Left colon (tissue), 2 donors: ENCODE measurements at places on chromosomes 7 and 10.

DNA sequence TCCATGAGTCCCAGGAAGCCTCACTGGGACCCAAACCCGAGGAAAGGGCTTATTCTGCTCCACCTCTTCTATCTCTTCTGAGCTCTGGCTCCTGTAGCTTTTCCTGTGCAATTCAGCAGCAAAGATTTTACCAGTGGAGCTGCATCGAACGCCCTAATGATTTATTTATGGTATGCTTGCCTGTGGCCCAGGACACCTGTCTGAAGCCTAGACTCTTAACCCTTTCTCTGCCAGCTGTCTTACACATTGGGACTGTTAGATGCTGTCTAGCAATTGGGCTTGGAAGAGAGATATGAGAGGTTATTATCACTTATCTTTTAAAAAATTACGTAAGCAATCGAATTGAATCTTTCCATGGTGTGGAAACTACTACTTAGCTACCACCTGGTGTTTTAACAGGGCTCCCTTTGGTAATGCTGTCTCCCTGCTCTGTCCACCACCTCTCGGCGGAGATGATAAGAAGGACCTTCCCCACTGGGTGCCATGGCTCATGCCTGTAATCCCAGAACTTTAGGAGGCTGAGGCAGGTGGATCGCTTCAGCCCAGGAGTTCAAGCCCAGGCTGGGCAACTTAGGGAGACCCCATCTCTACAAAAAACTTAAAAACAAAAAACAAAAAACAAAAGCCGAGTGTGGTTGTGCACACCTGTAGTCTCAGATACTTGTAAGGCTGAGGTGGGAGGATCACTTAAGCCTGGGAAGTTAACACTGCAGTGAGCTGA is 8.8 kb downstream of the ACSL5 start:
- no peak for DNase-seq

- no peak for DNase-seq
These were observed 356.9 kb downstream of the FGFR2 start for GRCh38 chr10:121241337-121241736.

DNA sequence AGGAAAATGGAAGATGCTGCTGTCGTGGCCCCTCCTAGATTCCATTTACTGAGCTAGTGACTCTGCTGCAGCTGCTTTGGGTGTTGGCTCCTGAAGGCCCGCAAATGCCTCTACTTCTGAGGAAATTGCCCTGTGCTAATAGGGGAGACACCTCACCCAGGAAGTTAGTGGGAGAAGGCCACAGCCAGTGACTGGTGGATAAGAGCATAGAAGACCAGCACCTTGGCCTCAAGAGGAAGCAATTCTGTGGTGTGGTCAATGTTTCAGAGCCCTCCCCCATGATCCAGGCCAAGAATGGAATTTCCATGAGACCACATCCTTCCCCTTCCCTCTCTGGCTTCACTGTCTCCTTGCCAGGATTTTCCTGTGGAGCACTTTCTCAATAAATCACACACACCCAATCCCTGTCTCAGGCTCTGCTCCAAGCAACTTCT is 25.0 kb upstream of the FZD1 start:
- DNase-seq: no peak

DNA sequence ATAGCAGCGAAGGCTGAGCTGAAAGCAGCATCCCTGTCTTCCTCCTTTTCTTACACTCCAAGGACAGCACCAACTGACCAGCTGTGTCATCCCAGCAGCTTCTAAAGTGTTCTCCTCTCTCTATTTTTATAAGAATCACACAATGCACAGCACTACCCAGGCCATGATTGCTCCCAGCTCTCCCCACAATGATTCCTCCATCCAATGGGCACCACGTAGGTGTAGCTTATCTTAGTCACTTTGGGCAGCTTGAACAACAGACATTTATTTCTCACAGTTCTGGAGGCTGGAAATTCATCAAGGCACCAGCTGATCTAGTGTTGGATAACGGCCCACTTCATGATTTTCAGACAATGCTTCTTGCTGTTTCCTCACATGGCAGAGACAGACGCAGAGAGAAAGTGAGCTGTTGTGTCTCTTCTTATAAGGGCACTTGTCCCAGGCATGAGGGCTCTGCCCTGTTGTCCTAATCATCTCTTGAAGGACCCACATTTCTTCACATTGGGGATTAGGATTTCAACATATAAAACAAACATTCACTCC is 92.0 kb upstream of the CDC14C start:
- no peak for DNase-seq

DNA sequence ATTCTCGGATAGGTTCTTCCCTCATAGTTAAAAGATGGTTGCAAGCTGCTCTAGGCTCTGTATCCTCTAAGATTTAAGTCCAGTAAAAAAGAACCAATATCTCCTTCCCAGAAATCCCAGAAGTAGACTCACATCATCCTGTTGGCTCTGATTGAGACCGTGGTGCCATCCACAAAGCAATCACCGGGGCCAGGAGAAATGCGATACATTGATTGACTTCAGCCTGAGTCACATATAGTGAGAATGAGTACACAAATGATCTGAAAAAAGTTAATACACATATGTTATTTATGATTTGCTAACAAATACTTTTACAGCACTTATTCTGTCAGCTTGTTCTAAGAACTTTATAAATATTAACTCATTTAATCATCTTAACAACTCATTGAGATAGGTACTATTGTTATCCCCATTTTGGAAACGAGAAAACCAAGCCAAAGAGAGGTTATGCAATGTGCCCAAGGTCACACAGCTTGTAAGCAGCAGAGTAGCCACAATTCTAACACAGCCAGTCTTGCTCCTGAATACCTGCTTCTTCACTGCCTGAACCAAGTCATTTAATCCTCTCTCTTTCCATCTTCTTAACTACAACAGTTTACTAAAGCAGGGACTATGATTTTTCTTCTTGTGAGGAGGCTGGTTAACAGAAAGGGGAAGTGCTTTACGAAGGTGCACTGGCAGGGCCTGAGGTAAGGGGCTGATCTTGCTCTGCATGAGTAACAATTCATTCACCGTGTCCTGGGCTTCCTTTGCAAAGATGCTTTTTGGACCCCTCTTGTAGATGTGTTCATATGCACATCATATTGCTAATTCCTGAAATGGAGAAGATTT is 177.0 kb downstream of the REEP3 start:
- no peak for DNase-seq

GRCh38 chr7:30485667-30486066 is 7.1 kb upstream of the NOD1 start:
- no peak for DNase-seq

DNA sequence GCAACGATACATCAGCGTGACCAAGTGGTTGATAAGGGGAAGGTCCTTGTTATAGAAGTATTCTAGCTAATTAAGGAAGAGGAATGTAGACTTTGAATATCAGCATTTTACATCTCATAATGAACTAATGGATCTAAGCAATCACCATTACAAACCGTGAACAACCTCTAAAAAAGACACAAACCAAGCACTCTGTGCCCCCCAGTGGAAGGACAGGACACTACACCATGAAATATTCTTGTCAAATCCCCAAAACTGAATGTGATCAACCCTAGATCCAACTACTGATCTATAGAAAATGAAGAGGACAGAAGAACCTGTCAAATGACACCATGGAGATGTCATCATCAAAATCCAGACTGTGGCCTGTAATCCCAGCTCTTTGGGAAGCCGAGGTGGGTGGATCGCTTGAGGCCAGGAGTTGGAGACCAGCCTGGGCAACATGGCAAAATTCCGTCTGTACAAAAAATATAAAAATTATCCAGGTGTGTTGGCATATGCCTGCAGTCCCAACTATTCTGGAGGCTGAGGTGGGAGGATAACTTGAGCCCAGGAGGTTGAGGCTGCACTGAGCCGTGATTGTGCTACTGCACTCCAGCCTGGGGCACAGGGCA is 111.3 kb upstream of the CARD11 start:
- DNase-seq: peak; percentile 40

DNA sequence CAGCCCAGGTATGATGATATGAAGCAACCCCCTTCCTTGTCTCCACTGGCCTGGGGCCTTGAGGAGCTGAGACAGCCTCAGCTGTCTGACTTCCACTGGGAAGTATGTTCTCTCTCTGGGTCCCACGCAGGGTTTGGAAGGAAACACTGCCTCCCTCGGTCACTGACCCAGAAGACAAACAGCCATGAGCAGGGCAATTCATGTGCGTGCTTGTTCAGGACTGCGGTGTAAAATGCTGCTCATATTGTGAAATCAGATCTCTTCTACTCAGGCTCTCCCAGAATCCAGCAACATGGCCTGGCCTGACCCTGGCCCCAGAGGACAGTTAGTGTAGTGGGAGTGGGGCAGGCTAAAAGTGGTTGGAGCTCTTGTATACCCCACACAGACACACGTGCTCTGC is 2.8 kb downstream of the CLCN1 start:
- no peak for DNase-seq

GRCh38 chr7:525740-526139 is 6.1 kb upstream of the PDGFA start:
- no peak for DNase-seq

- DNase-seq: no peak
These were observed 1168.7 kb upstream of the CELF2 start for GRCh38 chr10:9848981-9849380.

DNA sequence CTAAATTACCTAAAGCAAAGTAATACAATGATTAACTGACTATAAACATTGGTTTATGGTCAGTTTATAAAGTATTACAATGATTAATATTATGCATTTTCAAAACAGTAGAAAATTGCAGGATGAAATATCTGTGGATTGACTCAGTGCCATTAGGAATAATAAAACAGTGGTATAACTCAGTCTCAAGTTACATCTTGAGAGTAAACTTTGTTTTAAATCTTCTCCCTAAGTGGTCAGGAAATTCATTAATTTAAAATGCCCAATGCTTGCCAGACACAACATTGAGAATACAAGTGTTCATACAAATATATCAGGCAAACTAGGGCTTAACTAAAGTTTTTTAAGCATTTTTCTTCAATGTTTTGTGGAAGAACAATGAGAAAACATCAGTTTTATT is 257.8 kb downstream of the ETV1 start:
- no peak for DNase-seq

DNA sequence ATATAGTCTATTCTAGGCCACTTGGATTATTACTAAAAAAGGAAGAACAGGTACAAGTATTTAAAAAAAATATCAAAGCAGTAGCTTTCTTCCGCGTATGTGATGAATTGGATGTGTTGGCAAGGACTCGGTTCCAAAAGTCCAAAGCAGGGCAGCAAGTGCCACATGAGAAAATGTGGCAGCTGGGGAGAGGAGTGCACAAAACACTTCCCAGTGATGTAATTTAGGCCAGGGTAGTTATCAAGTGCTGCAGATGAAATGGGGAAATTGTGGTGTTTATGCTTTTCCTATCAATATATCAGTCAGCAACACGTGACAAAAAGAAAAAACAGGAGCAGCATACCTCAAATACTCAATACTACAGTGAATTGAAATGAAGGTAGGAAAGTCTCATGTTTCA is 7.0 kb downstream of the RHOBTB1 start:
- no peak for DNase-seq

DNA sequence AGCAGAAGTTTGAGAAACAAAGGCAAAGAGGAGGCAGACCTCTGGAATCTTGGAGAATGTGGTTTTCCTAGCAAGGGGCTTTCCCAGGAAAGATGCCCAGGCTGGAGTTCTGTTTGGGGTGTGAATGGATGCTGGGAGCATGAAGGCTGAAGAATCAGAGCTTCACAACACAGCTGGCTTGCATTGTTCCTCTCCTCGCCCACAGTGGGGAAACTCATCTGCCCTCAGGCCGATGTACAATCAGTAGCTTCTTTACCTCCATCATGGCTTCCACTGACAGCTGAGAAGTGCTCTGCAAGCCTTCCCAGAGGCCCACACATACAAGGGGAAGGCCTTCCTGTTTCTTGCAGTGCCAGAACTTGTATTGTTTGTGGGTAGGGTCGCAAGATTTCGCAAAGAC is 90.8 kb upstream of the HECTD2 start:
- no peak for DNase-seq

- DNase-seq: no peak
These were observed 140.9 kb upstream of the MKLN1 start for GRCh38 chr7:131186816-131187215.

DNA sequence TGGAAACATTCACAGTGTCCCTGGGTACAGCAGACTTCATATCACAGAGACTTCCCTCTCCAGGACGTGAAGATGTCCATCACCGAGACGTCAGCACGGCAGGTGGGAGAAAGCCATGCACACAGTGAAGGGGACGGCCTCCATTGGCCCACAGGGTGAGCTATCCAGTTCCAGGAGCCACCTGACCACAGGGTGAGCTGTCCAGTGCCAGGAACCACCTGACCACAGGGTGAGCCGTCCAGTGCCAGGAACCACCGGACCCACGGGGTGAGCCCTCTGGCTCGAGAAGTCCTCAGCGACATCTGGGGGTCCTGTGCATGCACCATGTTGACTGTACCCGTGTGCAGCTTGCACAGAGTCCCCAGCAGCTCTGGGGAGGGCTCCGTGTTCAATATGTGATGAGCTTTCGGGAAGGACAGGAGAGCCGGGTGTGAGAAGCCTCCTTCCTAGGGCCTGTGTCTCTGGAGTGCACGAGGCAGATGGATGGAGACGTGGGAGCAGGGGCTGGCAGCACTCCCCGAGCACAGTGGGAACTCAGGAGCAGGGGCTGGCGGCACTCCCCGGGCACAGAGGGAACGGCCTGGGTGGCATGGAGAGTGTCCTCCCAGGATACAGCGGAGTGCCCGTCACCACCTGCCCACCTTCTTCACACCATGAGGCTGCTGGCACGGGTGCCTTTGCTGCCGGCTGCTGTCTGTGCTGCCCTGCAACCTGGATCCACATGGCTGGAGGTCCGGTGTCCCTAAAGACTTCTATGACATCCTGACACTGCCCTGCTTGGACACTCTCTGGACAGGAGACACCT is 616.2 kb downstream of the DNAJB6 start:
- no peak for DNase-seq

DNA sequence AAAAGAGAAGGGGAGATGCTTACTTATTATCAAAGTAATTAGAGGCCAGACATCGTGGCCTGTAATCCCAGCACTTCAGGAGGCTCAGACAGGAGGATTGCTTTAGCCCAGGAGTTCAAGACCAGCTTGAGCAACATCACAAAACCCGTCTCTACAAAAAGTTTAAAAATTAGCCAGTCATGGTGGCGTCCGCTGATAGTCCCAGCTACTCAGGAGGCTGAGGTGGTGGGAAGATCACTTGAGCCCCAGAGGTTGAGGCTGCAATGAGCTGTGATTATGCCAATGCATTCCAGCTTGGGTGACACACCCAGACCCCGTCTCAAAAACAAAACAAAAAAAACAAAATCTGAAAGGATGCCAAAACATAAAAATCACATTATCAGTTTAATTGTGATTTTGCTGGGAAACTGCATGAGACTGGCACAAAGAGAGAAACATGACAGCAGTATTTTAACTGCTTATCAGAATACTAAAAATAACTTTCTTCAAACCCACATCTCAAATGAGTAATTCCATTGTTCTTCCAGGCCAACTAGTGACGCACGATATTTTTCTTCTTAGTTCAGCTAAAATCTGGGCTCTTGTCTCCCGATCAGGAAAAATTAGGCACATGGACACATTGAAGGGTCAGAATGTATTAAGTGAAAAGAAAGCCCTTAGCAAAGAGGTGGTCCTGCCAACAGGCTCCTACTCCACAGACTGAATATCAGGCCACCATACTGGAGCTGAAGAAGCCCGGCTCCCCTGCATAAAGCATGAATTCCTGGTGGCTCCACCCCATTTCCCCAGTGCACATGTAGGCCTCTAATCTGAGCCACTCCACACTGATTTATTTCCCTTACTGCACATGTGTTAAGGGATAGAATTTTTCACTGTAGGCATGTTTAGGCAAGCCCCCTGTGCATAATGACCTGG is 9.6 kb upstream of the CCM2 start:
- no peak for DNase-seq

GRCh38 chr10:5525561-5526341 is 990 bp downstream of the CALML3 start:
- no peak for DNase-seq

- DNase-seq: no peak
These were observed 420.1 kb upstream of the KLF6 start for GRCh38 chr10:4205113-4205512.
